ENCODE measurements at places on chromosomes 12 and 14.

DNA sequence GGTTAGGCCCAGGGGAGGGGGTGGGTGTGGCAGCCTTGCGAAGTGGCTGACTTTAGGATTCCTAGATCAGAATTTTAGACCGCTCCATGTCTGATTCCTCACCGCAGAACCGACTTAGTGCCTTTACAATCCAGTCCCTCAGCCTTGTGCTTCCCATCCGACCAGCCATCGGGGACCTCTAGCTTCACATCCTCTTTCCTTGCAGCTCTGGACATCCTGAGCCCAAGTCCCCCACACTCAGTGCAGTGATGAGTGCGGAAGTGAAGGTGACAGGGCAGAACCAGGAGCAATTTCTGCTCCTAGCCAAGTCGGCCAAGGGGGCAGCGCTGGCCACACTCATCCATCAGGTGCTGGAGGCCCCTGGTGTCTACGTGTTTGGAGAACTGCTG lies 557 bp downstream of the COPS7A start:
- DNase-seq, result no peak

DNA sequence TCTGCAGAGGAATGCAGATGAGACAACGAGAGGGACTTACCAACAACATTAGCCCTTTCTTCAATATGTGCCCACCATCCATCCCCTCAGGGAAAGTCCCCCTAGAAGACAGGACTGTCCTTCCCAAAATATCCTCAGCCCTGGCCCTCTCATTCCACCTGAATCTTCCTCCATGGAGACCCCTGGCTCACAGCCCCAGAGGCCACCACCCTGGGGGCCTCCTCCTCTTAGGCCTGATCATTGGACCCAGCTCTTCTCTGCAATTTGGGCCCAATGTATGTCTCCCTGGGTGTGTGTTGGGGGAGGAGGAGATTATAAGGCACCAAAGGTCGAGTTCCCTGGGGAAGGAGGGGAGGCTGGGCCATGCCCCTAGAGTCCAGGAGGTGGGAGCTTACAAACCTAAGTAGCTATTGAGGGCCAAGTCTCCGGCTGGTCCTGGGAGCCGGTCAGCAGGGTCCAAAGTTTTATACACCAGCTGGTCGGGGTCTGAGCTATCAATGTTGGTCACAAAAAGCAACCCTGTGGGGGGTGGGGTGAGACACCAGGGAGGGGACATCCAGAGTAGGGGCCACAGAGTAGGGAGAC lies 8.1 kb downstream of the ITGA7 start:
- no peak for DNase-seq

GRCh38 chr14:58082491-58083098 lies 69.4 kb downstream of the ARMH4 start:
- DNase-seq, result peak; percentile 60

DNA sequence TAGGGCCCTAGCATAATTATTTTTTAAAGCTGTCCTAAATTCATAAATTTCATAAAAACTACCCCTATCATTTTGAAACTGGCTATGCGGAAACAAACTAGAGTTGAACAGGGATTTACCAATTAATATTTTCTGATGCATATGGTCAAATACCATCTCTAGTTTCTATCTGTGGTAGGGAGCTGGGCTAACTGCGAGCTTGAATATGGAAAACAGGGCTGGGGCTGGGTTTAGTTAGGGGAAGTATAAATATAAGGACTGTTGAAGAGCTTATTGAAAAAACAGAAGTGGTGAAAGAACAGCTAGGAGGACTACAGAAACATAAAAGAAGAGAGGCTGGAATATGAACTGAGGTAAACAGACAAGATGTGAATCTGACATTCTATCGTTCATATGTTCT lies 91.8 kb downstream of the SLC38A1 start:
- DNase-seq, result no peak

GRCh38 chr12:108612788-108613282 lies 15.0 kb upstream of the TMEM119 start:
- DNase-seq, result no peak

GRCh38 chr12:55707219-55707671 lies 459 bp downstream of the ITGA7 start:
- no peak for DNase-seq

DNA sequence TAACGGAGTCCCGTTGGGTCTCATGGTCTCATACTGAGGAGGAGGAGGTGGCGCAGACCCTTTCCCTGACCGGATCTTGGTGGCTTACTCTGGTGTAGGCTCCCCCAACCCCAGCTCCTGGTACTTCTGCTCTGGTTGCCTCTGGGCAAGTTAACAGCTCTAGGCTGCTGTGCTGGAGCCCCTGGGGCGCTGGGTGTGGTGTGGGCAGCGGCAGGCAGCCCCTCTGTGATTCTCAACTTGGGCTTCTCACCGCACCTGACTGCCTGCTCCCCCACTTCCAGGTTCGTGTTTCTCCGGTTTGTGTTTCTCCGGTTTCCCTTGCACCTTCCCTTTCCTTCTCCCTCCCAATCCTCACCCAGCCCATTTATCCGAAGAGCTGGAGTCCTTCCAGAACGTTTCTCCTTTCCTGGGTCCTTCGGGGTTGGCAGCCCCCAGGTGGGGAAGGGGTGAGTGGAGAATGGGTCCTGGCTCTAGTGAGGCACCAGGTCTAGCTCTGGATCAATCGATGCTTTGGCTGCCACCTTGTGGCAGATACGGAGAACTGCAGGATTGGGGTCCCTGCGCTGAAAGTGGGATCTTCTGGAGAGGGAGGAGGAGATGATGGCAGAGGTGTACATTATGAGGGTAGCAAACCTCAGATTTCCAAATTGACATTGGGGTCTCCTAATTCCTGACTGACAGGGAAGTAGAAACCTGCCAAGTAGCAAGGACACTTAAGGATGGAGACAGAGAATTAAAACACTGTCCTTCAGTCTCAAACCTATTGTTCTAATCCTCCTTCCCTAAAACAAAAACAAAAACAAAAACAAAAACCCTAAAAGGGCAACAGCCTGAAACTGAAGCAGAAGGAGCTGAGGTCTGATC lies 8.3 kb downstream of the CISTR start:
- no peak for DNase-seq

- no peak for DNase-seq
These were observed 9.8 kb downstream of the KLHDC1 start for GRCh38 chr14:49702725-49703124.

- no peak for DNase-seq
These were observed 103.0 kb downstream of the PUS7L start for GRCh38 chr12:43655586-43655985.

- no peak for DNase-seq
These were observed 92.7 kb downstream of the MED13L start for GRCh38 chr12:116184763-116185162.

- no peak for DNase-seq
These were observed 616 bp downstream of the BCL11B start for GRCh38 chr14:99271221-99271941.

DNA sequence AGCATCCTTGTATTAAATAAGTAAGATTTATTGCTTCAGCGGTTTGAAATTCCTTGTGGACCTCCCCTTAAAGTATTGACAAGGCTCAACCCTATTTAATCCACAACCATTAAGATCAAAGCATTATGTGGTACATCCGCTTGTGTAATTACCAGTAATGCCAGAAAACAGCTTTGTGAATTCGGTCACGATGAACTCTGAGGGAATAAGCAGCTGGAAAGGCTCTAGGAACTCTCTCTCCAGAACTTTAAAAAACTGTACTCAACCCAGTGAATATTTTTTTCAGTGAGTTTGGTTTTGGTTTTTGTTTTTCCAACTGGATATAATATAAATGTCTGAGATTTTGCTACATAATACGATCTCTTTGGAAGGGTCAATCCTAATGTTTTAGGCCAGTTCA lies 49.3 kb upstream of the DIO2 start:
- no peak for DNase-seq

GRCh38 chr12:107304588-107305532 lies 211.5 kb upstream of the CRY1 start:
- DNase-seq, result no peak

DNA sequence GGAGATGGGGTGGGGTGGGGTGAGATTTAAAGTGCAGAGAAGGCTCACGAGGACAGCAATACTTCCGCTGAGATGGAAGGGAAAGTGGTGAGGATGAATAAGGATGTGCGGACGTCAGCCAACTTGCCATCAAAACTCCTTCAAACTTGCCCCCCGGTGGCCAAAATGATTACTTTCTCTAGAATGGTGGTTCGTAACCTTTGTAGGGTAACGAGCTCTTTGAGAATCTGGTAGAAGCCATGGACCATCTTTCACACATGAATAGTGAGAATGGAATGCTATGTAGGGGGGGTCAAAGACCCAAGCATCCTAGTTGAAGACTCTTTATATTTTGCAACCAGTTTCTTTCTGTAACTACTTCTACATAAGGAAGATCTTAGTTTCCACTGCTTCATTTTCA lies 245.9 kb upstream of the DDHD1 start:
- peak; percentile 17 for DNase-seq

GRCh38 chr12:85448548-85449139 lies 168.6 kb downstream of the ALX1 start:
- DNase-seq, result peak; percentile 17

- no peak for DNase-seq
These were observed at the start of gene IGFBP6 for GRCh38 chr12:53097564-53098353. TSS of gene IGFBP6 (plus strand) at chr12:53097667. CDS start at chr12:53097718, 51 bp downstream.

GRCh38 chr14:21192875-21193535 lies 37.1 kb upstream of the OR5AU1 start:
- no peak for DNase-seq

DNA sequence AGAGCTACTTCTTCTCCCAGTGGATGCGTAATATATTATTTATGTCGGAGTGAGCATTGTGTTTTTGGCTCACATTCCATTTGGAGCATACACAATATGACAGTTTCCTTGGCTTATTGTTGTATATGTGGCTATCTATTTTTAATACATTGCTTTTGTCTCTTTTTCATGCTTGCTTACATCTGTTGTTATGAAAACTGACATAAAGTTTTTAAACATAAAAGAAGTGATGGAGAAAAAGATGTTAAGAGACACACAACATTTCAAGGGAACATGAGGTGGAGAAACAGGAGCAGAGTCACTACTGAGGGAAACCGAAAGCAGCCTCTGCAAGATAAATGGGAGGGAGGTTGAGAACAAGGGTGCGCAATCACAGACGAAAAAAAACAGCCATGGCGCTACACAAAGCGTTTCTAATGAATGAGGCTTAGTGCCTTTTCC lies 228.4 kb upstream of the NPAS3 start:
- DNase-seq, result no peak

DNA sequence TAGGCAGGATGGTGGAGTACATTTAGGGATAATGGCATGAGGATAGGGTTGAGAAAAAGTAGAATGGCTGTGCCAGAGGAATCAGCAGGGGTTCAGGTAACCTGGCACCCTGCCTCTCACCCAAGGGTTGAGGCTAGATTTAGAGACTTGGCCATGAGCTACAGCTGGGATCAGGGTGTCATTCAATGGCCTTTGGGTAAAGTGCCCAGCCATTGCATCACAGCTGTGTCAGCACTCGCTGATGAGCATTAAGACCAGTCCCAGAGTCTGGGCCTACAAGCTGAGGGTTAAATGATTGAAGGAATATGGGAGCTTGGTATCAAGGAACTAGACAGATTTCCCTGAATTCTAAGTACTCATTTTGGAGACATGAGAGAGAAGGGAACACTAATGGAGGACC lies 113.9 kb downstream of the PRIMA1 start:
- no peak for DNase-seq

DNA sequence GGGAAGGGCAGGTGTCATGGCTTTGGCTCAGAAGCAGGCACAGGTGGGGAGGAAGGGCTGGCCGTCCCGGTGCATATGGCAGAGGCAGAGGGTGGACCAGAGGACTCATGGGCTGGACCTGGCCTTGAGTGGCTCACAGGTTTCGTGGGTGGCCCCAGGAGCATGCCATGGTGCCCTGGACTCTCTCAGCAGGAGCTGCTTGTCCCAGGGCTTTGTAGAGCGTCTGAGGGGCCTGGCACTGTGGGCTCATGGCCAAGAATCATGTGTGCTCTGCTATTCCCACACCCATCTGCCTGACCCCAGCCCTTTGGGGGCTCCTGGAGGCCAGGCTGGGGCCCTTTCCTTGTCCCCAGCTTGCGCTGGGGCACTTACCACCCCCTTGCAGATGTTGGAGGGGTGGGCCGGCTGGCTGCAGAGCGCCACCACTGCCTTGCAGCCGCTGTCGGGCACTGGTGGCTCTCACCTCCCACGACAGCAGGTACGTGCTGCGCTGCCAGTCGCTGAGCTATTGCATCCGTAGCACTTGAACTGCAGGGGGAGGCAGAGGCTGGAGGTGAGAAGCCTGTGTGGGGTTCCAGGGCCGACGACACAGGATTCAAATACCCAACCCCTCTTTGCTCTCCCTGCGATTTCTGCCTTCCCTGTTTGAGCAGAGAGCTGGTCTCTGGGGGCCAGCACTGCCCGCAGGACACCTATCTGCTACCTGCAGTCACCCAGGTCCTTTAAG lies 187.4 kb upstream of the PRMT8 start:
- no peak for DNase-seq

DNA sequence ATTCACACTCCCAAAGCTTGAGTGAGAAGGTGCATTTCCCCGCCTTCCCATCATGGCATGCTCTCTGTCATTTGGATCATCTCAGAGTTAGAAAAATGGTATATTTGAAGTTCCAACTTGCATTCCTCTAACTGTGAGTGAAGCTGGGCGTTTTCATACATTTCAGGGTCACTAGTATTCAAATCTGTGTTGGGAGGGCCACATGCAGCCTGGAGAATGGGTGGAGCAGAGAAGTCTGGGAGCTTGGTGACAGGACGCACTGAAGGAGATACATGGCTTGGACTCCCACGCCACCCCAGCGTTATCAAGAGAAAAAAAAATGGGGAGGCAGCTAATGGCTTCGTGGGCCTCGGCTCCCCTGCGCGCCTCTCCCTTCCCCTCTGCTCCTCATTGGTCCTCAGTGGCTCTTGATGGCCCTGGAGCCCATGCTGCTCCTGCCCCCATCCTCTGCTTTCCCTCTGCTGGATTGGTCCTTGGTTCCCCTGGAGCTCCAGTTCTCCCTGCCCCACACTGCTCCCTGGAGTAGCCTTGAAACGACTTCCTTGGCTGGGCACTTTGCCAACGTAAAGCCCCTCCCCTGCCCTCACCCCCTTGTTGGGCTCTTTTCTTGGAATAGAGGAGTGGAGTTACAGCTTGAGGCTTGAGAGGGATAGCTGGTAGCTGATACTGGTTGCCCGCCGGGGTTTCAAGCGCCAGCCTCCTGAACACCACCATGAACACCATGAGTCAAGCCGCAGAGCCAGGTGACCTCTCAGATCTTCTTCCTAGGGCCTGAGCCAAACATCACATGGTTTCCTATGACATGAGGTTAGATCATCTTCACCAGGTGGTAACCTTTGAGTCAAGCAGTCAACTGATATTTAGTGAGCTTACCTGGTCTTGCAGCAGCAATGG lies 139.6 kb downstream of the PRKCH start:
- no peak for DNase-seq

DNA sequence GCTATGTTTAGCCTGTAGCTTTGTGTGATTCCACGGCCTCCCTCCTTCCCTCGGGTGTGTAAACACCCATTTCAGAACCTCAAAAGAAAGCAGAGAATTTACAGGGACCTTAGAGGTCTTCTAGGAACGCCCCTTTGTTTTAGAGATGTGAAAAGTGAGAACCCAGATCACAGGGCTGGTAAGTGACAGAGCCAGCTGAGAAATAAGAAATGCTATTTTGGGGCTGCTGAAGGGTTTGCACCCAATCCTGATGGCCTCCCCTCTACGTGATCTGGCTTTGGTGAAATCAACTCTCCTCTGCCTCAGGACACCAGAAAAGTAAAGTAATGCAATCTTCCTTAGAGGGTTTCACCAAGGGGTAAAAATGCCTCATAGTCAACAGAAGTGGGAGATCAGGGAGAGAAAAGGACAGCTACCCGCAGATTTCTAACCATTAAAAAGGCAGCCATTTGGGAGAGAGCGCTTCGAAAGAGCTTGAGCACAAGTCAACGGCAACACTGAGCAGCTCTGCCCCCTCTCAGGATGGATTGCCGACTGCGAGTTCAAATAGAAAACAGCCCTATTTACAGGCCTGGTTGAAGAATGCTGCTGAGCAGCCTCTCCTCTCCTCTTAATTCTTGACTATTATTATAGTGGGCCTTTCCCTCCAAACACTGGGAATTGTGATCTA lies 78.5 kb upstream of the RASSF3 start:
- DNase-seq, result no peak
